Vagina (tissue), 2 donors: ENCODE measurements at places on chromosomes 6 and 20. TPM values are rescaled to one million over a fixed set of nuclear protein-coding genes. Genes with fewer than 3 reads are reported as not detected.

DNA sequence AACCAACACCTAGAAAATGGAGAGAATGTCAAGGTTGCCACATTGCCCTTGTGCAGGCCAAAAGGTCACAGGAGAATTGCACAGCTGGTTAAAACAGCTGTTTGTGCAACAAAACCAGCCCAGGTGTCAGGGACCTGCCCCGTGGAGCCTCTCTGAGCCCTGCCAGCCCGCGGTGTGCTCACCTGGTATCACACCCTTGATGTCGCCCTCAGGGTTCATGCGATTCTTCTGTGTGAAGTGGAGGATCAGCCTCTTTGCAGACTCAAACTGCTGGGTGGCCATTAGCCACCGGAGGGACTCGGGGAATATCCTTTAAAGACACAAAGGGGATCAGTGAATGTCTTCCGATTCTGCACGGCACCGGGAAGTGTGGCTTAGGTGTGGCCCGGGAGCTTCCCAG, 39.2 kb downstream of the PSMG4 start:
- H3K27ac ChIP-seq: no peak overlapping the region
- no peak for DNase-seq
- H3K27me3 ChIP-seq: no peaks in the 10 kb centered on the region
- no peaks in the 10 kb centered on the region for H3K36me3 ChIP-seq
- no peaks in the 10 kb centered on the region for H3K4me1 ChIP-seq

DNA sequence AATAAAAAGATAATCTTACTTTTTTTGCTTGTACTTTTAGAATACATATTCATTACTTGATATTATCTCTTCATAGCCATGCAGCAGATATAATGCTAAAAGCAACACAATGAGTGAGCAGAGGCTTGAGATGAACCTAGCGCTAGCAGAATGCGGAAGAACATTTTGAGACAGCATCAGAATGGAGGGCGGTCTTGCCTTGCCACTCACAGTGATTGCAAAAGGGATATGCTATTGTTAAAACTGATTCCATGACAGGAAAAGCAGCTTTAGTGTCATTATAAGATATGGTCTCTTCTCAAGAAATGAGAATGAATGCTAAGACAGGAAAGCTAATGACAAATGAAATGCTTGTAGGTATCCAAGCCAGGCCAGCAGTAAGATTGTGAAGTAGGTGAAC, 200.0 kb upstream of the GJE1 start:
- no peak for DNase-seq
- H3K27ac ChIP-seq: no peak overlapping the region
- H3K4me1 ChIP-seq: no peaks in the 10 kb centered on the region
- no peak overlapping the region for H3K4me3 ChIP-seq
- no peaks in the 10 kb centered on the region for H3K27me3 ChIP-seq

- peak overlapping the region; percentile 65 for H3K27ac ChIP-seq
- H3K4me3 ChIP-seq: peak overlapping the region; percentile 81
- no peaks in the 10 kb centered on the region for H3K27me3 ChIP-seq
- H3K4me1 ChIP-seq: peaks cover 20% of the 10 kb centered on the region
- no peak for DNase-seq
Measured at GRCh38 chr6:97282238-97282725, 734 bp downstream of the MMS22L start.

DNA sequence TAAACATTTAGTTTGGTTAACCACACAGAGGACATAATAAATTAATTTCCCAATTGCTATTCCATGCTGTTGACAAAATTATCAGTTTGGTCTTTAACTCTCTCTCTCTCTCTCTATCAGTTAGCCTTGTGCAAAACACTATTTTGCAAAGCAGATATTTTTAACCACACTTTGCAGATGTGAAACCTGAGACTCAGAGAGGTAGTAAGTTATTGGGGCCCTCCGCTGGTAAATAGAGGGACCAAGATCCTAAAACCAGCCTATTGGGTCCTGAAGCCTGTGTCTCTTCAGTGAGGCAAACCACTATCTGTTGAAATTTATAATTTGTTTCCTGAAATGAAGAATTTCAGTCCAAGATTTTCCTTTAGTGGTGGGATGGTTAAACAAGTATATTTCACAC, 231.0 kb downstream of the SOD2 start:
- no peaks in the 10 kb centered on the region for H3K27me3 ChIP-seq
- H3K4me1 ChIP-seq: no peaks in the 10 kb centered on the region
- DNase-seq: no peak
- H3K4me3 ChIP-seq: no peak overlapping the region
- H3K27ac ChIP-seq: no peak overlapping the region
- H3K36me3 ChIP-seq: no peaks in the 10 kb centered on the region

- H3K4me3 ChIP-seq: no peak overlapping the region
- H3K4me1 ChIP-seq: peaks cover 17% of the 10 kb centered on the region
- no peaks in the 10 kb centered on the region for H3K36me3 ChIP-seq
- DNase-seq: no peak
- H3K27me3 ChIP-seq: no peaks in the 10 kb centered on the region
- H3K27ac ChIP-seq: no peak overlapping the region
Measured at GRCh38 chr6:135686784-135687301, 164.7 kb upstream of the PDE7B start.

GRCh38 chr6:99019381-99019780, 71.6 kb upstream of the FBXL4 start:
- H3K27me3 ChIP-seq: no peaks in the 10 kb centered on the region
- H3K36me3 ChIP-seq: no peaks in the 10 kb centered on the region
- DNase-seq: no peak
- no peak overlapping the region for H3K27ac ChIP-seq

DNA sequence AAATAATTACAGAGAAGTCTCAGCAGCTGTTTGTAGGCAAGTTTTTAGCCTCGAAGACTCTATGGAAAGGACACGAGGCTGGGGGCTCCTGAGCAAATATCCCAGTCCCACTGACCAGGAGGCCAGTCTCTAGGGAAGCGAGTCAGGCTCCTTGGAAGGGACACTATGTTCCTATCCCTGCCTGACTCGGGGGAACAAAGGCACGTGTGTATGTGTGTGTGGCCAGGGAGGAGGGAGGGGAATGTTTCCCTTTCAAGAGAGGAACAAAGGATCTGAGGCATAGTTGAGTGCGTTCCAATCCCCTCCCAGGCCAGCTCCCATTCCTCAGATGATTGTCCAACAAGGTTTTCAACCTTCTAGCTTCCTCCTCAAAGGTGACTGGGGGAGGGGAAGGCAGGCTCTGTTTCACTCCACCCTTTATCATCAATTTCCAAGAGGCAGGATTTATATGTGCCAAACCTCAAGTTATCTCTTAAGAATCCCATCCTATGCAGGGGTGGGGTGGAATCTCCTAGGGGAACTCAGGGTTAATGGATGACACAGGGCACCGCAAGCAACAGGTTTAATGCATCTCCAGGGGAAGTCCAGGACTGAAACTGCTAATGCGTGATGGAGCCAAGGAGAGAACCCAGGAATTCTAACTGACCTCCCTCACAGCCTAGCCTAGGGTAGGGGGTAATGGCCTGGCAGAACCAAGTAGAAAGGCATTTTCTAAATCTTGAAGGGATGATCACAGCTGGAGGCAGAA, 9.9 kb downstream of the BCL2L1 start:
- H3K27me3 ChIP-seq: no peaks in the 10 kb centered on the region
- H3K4me1 ChIP-seq: peaks cover 95% of the 10 kb centered on the region
- H3K27ac ChIP-seq: peak overlapping the region; percentile 99
- H3K4me3 ChIP-seq: peak overlapping the region; percentile 5
- H3K36me3 ChIP-seq: no peaks in the 10 kb centered on the region
- no peak for DNase-seq

- peaks cover 7% of the 10 kb centered on the region for H3K4me1 ChIP-seq
- no peaks in the 10 kb centered on the region for H3K27me3 ChIP-seq
- H3K4me3 ChIP-seq: no peak overlapping the region
- no peak for DNase-seq
- no peaks in the 10 kb centered on the region for H3K36me3 ChIP-seq
Measured at GRCh38 chr6:12090714-12091113, 78.6 kb downstream of the HIVEP1 start.

GRCh38 chr6:4844108-4844507, 67.9 kb downstream of the CDYL start:
- H3K27ac ChIP-seq: no peak overlapping the region
- no peak for DNase-seq
- H3K27me3 ChIP-seq: no peaks in the 10 kb centered on the region
- peaks cover 7% of the 10 kb centered on the region for H3K4me1 ChIP-seq

DNA sequence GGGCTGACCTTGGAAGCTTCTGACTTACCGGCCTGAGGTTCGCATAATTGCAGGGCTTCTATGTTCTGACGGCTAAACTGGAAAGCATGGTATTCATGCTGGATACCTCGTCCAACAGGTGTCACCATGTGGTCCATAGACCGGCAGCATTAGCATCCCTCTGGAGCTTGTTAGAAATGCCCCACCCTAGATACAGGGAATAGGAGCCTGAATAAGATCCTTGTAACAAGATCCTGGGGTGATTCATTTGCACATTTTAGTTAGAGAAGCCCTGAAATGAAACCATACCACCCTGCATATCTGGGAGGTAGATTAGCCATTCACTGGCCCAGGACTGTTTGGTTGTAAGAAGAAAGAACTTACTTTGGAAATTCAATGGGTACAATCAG, 77.7 kb downstream of the TMEM170B start:
- no peaks in the 10 kb centered on the region for H3K4me1 ChIP-seq
- H3K27ac ChIP-seq: no peak overlapping the region
- H3K27me3 ChIP-seq: no peaks in the 10 kb centered on the region
- H3K36me3 ChIP-seq: no peaks in the 10 kb centered on the region
- no peak for DNase-seq

- no peaks in the 10 kb centered on the region for H3K27me3 ChIP-seq
- H3K36me3 ChIP-seq: no peaks in the 10 kb centered on the region
- H3K27ac ChIP-seq: no peak overlapping the region
- no peak for DNase-seq
Measured at GRCh38 chr20:5181958-5182357, 55.1 kb downstream of the CDS2 start.

- no peak overlapping the region for H3K4me3 ChIP-seq
- no peak overlapping the region for H3K27ac ChIP-seq
- H3K36me3 ChIP-seq: no peaks in the 10 kb centered on the region
- no peaks in the 10 kb centered on the region for H3K27me3 ChIP-seq
- peaks cover 12% of the 10 kb centered on the region for H3K4me1 ChIP-seq
- DNase-seq: no peak
Measured at GRCh38 chr20:19121463-19121862, 91.0 kb upstream of the SLC24A3 start.

GRCh38 chr6:41470029-41470330, 76.2 kb upstream of the FOXP4 start:
- no peak overlapping the region for H3K27ac ChIP-seq
- H3K4me1 ChIP-seq: peaks cover 18% of the 10 kb centered on the region
- H3K4me3 ChIP-seq: peak overlapping the region; percentile 21
- H3K36me3 ChIP-seq: no peaks in the 10 kb centered on the region

DNA sequence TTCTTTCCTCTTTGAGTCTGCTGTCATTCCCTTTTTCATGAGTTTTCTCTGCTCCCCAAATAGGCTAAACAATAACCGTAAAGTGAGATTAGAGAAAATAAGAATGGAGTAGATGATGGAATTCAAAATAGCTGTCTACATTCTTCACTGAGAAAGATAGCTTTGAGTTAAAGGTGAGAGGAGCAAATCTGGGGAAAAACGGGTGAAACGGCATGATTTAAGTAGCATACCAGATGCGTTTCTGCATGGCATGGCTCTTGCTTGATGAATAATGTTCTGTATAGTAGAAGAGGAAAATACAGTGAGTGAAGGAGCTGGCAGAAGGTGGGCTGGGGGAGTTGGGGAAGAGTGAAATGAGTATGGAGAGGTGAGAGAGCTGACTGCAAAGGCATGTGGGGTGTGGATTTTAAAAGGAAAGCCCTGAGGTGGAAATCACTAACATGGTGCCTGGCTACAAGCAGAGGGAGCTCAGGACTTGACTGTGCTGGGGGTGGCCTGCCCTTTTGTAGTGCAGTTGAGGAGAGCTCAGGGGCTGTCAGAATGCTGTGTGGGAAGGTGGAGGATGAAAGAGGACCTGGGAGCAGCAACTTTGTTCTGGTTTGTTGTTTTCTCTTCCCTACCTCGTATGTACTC, 8.8 kb downstream of the BICRAL start:
- peaks cover 51% of the 10 kb centered on the region for H3K4me1 ChIP-seq
- H3K27ac ChIP-seq: peak overlapping the region; percentile 24
- H3K4me3 ChIP-seq: no peak overlapping the region
- H3K27me3 ChIP-seq: no peaks in the 10 kb centered on the region
- H3K36me3 ChIP-seq: no peaks in the 10 kb centered on the region
- no peak for DNase-seq

- no peaks in the 10 kb centered on the region for H3K27me3 ChIP-seq
- H3K27ac ChIP-seq: peak within 1 kb of the TSS; percentile 72
- peaks cover 14% of the 10 kb centered on the region for H3K4me1 ChIP-seq
Measured at GRCh38 chr6:54846243-54846856, at the start of gene FAM83B. Gene FAM83B (plus strand): TSS chr6:54846771. CDS start chr6:54870247, 23,476 bp downstream.

DNA sequence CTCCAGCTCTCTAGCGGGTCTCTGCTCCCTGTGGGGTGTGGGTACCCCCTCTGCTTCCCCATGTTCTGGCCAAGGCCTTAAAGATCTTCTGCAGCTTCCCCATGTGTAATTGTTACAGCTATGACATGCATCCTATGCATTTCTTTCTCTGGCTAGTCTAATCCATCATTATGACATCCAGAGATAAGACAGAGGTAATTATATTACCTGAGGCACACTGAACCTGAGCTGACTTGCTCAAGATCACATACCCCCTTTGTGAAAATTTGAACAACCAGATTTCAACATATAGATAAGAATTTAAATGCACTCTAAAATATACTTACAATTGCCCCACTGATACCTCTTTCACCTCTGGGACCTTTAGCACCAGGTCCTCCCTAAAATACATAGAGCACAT, 102.4 kb downstream of the COL12A1 start:
- no peak for DNase-seq
- H3K36me3 ChIP-seq: no peaks in the 10 kb centered on the region
- peaks cover 2% of the 10 kb centered on the region for H3K4me1 ChIP-seq
- H3K4me3 ChIP-seq: no peak overlapping the region
- H3K27me3 ChIP-seq: no peaks in the 10 kb centered on the region
- no peak overlapping the region for H3K27ac ChIP-seq

DNA sequence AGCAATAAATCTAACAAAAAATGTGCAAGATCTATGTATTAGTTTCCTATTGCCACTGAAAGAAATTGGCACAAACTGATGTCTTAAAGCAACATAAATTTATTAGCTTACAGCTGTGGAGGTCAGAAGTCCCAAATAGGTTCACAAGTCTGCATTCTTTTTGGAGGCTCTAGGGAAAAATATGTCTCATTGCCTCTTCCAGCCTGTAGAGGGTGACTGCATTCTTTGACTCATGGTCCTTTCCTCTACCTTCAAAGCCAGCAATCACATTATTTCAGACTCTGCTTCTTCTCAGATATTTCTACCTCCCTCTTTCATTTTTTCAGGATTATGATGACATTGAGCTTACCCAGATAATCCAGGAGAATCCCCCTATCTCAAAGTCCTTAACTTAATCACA, 1531.1 kb downstream of the KHDRBS2 start:
- no peaks in the 10 kb centered on the region for H3K4me1 ChIP-seq
- H3K4me3 ChIP-seq: no peak overlapping the region
- no peaks in the 10 kb centered on the region for H3K36me3 ChIP-seq
- no peak overlapping the region for H3K27ac ChIP-seq
- no peaks in the 10 kb centered on the region for H3K27me3 ChIP-seq

- no peak for DNase-seq
- H3K36me3 ChIP-seq: no peaks in the 10 kb centered on the region
- H3K4me1 ChIP-seq: no peaks in the 10 kb centered on the region
- no peaks in the 10 kb centered on the region for H3K27me3 ChIP-seq
- H3K27ac ChIP-seq: no peak overlapping the region
Measured at GRCh38 chr6:45192556-45192955, 135.6 kb upstream of the RUNX2 start.

Gene NRN1
- 9.8 TPM for total RNA-seq

Gene CCDC167
- 34.6 TPM for total RNA-seq

Gene TMEM239
- total RNA-seq: not detected

Gene TCF15
- total RNA-seq: not detected

Gene POPDC3
- total RNA-seq: not detected

Gene IL20RA
- total RNA-seq: 21.9 TPM

Gene APCDD1L
- total RNA-seq: 0.98 TPM
